ENCODE measurements at places on chromosomes 13 and 19.

DNA sequence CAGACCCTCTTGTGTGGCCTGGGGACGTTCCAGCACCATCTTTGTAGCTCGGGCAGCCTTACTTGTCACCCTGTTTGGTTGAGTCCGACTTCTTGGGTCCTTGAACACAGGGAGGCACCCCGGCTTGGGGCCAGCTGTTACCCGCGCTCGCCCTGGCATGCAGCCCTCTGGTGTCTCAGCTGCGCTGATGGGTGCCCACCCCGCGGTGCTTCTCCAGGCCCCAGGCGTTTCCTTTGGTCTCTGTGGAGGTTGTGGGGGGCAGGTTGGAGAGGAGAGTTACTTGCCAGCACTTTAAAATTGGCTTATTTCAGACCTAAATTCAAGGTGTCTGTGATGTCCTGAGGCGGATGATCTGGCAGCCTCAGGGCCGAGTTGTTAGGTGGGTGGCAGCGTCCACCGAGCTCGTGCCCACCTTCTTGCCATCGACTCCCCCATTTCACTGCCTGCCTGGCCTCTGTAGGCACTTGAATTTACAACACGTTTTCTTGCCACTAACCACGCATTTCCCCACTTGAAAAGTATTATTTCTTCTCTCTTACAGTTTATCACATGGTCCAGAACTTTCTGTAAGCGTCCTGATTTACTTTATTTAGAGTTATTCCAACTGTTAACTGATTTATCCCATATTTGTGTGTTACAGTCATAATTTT, 16.9 kb downstream of the UBAC2 start:
- no peak overlapping the region for H3K27ac ChIP-seq
- no peak overlapping the region for H3K4me3 ChIP-seq
- H3K36me3 ChIP-seq: no peaks in the 10 kb centered on the region
- peak; percentile 45 for DNase-seq
- H3K27me3 ChIP-seq: no peaks in the 10 kb centered on the region

GRCh38 chr19:20397292-20397691, 168.3 kb downstream of the ZNF737 start:
- H3K4me1 ChIP-seq: no peaks in the 10 kb centered on the region
- no peak overlapping the region for H3K27ac ChIP-seq
- no peak for DNase-seq
- peaks cover 4% of the 10 kb centered on the region for H3K36me3 ChIP-seq
- no peak overlapping the region for H3K4me3 ChIP-seq

DNA sequence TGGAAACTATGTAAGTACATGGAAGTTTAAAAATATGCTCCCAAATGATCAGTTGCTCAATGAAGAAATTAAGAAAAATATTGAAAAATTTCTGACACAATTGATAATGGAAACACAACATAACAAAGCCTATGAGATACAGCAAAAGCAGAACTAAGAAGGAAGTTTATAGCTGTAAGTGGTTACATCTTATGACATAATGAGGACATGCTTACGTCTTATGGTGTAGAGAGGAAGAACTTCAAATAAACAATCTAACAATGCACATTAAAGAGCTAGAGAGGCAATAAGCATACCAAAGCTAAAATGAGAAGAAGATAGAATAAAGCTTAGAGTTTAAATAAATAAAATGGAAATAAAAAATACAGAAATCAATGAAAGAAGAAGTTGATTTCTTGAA, 50.0 kb upstream of the CEACAM21 start:
- H3K4me3 ChIP-seq: no peak overlapping the region
- H3K27me3 ChIP-seq: peaks cover 20% of the 10 kb centered on the region
- no peak overlapping the region for H3K27ac ChIP-seq
- H3K4me1 ChIP-seq: no peaks in the 10 kb centered on the region
- no peaks in the 10 kb centered on the region for H3K36me3 ChIP-seq
- DNase-seq: no peak

DNA sequence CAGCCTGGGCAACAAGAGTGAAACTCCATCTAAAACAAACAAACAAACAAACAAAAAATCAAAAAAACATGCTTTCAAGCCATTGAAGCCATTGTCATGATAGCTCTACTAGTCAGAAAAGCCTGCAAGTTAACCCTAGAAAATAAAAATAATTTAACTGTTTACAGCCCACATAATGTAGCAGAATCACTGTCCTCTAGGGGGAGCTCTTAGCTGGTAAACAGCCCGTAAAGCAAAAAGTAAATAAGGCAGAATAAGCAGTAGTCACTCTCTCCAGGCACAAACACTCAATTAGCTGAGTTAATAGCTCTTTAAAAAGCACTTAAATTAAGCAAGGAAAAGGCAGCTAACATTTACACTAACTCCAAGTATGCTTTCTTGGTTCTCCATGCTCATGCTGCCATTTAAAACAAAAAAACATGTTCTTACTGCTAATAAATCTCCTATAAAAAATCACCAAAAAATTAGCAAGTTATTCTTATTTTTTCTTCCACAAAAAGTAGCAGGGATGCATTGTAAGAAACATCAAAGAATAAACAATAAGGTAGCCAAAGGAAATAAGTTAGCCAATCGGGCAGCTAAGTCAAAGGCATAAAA, 11.3 kb downstream of the LILRB4 start:
- no peak overlapping the region for H3K27ac ChIP-seq
- H3K36me3 ChIP-seq: no peaks in the 10 kb centered on the region
- no peak for DNase-seq
- no peaks in the 10 kb centered on the region for H3K27me3 ChIP-seq

GRCh38 chr19:21117041-21117907, 24.6 kb upstream of the ZNF431 start:
- no peak overlapping the region for H3K27ac ChIP-seq
- no peaks in the 10 kb centered on the region for H3K4me1 ChIP-seq
- no peak overlapping the region for H3K4me3 ChIP-seq
- no peak for DNase-seq
- no peaks in the 10 kb centered on the region for H3K27me3 ChIP-seq
